ENCODE measurements at places on chromosomes 3 and 15. TPM values are rescaled to one million over a fixed set of nuclear protein-coding genes. Genes with fewer than 3 reads are reported as not detected.

DNA sequence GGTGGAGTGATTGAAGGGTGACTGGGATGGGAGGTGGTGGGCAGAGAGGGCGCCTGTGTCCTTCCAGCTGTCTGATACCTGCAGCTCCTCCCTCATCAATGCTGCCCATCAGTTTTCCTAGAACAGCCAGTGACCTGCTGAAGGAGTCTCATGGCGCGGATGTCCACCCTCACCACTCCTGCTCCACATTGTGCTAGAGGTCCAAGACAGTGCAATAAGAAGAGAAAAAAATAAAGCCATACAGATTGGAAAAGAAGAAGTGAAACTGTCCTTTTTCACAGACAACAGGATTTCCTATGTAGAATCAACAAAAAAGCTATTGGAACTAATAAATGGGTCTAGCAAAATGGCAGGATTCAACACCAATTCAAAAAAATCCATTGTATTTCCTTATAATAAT is 7.4 kb downstream of the ZDHHC19 start:
- DNase-seq: no peak

GRCh38 chr3:175356899-175357324 is 497.8 kb downstream of the NAALADL2 start:
- DNase-seq: peak; percentile 66

DNA sequence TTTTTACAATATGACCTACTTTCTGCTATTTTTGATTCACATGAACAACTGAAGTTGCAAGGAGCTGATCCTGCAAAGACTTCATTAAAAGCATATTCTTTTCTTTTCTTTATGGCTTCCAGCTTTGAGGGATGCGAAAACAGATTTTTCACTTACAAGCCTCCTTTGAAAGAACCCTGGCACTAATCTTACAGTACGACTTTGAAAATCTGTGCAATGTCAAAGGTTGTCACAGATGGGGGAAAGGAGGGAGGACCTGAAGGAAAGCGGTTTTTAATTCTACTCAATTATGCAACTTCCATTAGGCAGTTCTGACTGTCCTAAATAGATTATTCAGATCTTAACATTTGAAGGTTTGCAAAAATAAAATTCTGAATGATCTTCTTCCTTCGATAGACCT is 130.5 kb downstream of the TNIK start:
- DNase-seq: no peak

GRCh38 chr3:23481616-23482278 is 278.6 kb downstream of the UBE2E2 start:
- DNase-seq: peak; percentile 19

GRCh38 chr3:52240059-52240885 is 1.3 kb upstream of the TWF2 start:
- no peak for DNase-seq

DNA sequence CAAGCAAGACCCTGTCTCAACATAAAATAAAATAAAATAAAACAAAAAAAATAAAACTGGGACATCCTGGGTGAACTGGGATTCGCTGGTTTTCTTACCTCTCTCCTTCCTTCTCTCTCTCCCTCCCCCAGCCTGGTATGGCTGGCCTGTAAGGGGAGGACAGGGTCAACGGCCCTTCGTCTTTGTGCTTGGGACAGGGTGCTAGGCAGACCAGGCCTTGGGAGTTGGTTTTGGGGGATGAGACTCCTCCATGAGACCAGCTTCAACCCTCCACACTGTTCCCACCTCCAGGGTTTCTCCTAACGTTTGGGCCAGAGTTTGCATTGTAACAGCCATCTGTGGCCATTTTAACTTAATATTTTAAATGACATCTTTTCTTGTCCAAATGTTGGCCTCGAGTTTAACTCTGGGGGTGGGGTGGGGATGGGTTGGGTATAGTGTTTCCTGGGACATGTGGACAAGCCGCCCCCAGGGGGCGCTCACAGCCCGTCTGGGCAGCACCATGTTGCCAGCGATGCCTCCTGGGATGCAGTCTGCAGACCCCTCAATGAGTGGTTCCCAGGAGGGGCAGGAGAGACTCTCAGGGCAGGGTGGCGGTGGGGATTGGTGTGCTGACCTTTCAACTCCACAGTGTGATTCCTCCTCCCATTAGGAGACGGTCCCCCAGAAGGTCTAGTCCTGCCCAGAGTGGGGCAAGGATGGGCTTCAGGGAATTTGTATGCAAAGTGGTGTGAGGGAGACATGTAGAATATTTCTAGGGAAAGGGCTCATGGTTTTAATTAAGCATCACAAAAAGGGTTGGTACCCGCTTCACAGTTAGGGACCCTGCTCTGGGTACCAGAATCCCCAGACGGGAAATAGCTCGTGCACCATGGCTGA is 37.7 kb upstream of the LCTL start:
- no peak for DNase-seq

DNA sequence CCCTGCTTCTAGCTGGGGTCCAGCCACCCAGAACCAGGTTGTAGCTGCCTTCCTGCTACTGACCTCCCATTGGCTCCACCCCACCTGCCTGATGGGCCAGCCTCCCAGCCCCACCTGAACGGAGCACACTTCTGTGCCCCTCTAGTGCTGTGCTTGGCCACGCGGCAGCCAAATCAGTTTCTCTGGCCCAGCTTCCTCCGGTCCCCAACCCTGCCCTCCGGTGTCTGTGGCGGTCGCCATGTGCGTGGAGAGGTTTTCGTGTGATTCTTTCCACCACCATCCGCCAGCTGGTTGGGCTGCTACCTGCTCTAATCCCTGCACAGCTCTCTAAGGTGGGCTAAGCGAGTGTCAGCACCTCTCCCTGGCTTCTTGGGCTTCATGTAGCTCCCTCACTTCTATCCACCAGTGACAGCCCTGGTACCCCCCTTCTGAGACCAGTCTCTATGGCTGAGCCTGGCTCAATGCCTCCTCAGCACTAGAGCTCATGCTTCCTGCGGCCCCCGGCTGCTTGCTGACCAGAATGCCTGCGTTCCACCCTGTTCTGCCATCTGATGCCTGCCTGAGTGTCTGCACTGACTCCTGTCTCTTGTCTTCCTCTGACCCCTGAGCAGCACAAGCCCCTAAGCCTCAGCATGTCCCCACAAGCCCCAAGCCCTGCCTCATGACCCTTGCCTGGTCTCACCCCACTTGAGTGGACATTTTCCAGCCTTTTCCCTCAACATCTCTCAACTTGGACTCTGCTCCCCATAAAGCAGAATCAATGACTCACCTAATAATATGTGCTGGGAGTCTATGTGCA is 23.2 kb upstream of the MAGEF1 start:
- no peak for DNase-seq

- peak; percentile 26 for DNase-seq
Observed at GRCh38 chr3:139202226-139202958, 141.4 kb upstream of the MRPS22 start.

DNA sequence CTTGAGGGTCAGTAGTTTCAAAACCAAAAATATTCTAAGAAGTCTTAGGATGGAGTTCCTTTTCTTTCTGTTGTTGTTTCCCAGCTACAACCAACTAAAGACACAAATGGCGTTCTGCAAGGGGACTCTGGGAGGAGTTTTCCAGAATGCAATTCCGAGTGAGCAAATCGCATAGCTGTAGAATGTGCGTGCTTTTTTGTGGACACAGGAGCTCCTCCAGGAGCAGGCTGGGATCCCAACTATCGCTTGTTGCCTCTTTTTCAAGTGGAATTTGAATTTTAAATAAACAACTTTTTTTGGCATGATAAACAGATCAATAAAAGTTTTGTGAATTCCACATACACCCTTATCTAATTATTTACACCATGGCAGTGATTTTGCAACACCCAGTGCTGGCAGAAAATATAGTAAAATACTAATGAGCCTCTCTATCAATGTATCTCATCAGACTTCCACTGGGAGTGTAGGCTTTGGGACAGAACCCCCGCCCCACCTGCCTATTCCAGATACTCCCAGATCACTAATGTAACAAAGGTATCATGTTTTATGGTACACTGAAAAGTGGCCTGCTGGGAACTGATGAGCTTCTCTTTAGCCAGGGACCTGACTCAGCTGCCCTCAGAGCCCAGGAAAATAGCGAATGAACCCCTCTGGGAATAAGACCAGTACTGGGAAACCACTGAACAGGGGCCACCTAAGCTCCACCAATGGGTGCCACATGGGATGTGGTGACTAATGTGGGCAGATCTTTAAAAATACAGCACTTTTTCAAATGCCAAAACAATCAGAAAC is 66.4 kb downstream of the LMCD1 start:
- no peak for DNase-seq

DNA sequence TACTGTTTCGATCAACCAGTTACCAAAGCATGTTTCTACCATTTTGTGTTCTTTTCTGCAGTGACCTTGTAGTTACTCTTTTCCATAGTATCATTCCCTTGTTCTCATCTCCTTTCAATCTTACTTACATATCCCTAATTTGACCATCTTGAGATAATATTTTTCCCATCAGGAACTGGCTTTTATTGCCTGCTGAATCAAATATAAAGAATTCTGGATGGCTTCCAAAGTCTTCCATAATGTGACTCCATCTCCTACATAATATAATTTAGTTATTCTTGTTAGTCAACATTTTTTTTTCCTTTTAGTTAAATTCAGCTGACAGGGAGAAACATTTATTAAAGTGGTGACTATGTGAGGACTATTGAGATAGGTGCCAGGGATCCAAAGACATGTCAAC is 7.0 kb downstream of the USP8 start:
- DNase-seq: no peak

GRCh38 chr3:188266562-188267274 is 112.8 kb downstream of the LPP start:
- peak; percentile 93 for DNase-seq

DNA sequence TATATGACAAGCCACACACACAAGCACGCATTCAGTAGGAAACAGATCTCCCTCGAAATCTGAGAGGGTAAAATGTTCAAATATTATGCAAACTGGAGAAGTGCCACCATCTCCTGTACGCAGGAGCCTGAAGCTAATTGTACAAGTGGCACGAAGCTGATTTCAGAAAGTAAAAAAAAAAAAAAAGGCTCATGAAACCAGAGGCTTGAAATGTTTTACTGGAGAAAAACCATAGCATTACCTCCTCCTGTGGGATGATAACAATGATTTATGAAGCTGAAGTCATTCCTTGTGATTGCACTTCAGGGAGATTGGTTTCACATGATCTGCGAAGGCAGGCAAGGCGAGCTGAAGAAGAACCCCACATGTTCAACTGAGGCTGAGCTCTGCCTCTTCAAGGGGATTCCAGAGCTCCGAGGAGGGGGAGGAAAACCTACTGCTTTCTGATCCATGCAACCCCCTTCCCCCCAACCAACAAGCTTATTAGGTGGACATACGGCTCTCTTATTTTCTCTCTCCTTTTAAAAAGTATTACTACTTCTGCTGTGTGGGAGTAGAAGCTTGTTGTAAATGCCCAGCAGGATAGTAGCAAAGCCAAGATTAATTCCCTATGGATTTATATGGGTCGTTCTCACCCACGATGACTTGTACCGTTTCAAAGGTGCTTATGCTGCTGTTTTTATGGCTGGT is 101.1 kb downstream of the GREM1 start:
- DNase-seq: no peak

DNA sequence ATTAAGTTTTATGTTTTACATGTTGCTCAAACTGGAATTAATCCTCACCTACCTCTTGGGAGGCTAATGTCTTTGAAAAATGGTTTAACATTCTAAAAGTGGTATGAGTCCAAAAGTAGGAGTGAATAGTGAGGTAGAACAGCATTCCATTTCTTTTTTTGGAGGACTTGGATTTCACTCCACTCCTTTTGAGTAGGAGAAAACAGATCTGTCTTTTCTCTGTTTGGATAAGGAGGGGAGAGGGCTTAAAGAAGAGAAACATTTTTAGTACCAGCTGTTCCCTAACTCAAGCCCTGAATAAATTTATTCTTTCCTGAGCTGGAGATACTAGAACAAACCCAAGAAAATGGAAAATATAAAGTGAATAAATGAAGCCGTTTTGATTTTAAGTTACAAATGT is 687.9 kb downstream of the MECOM start:
- DNase-seq: no peak

DNA sequence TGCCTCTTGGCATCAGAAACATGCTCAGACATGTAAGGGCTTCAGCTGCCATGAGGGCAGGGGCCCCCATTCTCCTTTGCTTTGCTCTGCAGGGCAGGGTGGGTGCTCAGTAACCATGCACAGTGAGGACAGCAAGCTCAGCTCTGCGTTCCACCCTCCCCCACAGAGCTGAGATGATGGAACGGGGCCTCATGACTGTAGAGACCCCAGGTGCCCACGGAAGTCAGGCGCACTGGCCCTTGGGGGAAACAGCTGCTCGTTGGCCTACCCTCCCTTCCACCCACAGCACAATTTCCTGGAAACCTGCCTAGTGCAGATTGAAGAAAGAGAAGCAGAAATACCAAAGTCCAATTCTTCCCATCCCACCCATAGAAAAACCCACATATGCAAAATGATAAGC is 10.5 kb downstream of the CTXND1 start:
- no peak for DNase-seq

DNA sequence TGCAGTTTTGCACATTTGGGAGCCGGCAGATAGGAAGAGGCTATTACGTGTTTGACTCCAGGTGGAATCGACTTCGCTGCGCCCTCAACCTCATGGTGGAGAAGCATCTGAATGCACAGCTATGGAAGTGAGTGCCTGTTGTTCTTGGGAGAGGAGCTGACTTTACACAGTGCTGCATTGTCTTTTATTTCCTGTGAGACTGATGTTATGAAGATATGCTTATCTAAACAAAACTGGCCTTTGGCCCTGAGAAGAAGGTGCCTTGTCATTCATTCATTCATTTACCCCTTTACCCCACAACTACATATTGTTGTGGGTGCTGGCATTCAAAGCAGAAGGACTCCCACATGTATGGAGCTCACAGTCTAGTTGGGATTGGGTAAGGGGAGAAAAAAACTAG is 32.6 kb downstream of the PSMD6 start:
- DNase-seq: no peak

- DNase-seq: no peak
Observed at GRCh38 chr3:138492980-138493675, 58.7 kb downstream of the ESYT3 start.

The TLR9 gene
- total RNA-seq: not detected

The COMMD4 gene
- total RNA-seq: 236 TPM

The C3orf70 gene
- total RNA-seq: 0.72 TPM

Measured in epithelial cell of proximal tubule (primary cell).